Activated T-helper 17 cell treated with anti-CD3 and anti-CD28 coated beads, Interleukin-2, amount 50 U/mL, for 72 hours (primary cell): ENCODE measurements at places on chromosomes 1 and 21.

GRCh38 chr1:162943622-162944021, 82.6 kb upstream of the CCDC190 start:
- ATAC-seq: no peak

GRCh38 chr1:82549841-82550240, 749.1 kb downstream of the ADGRL2 start:
- ATAC-seq: no peak

- ATAC-seq: no peak
Measured at GRCh38 chr1:62336995-62337705, 17.9 kb upstream of the KANK4 start.

GRCh38 chr1:58144698-58145270, 401.7 kb downstream of the OMA1 start:
- no peak for ATAC-seq

GRCh38 chr1:215458104-215458503, 109.0 kb upstream of the KCTD3 start:
- ATAC-seq: no peak

GRCh38 chr1:48644905-48645605, 131.6 kb downstream of the BEND5 start:
- ATAC-seq: no peak

GRCh38 chr1:194367121-194367520, 1180.7 kb upstream of the B3GALT2 start:
- ATAC-seq: no peak
